ENCODE measurements at places on chromosomes 3 and 15.

GRCh38 chr3:62501289-62501668 is 127.9 kb upstream of the FEZF2 start:
- no peak for DNase-seq

DNA sequence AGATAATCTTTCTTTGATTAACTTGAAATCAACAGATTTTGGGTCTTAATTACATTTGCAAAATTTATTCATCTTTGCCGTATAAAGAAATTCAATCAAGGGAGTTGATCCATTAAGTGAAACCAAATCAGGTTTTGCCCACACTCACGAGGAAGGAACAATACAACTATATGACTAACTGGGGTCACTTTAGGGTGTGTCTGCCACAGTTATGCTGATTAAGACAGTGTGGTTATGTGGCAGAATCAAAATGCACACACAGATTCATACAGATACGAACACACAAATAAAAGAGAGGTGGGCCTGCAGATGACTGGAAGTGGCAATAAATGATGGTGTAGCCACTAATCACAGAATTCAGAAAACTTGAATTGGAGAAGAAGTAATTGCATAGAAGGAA is 543.5 kb downstream of the GABRG3 start:
- DNase-seq = no peak

DNA sequence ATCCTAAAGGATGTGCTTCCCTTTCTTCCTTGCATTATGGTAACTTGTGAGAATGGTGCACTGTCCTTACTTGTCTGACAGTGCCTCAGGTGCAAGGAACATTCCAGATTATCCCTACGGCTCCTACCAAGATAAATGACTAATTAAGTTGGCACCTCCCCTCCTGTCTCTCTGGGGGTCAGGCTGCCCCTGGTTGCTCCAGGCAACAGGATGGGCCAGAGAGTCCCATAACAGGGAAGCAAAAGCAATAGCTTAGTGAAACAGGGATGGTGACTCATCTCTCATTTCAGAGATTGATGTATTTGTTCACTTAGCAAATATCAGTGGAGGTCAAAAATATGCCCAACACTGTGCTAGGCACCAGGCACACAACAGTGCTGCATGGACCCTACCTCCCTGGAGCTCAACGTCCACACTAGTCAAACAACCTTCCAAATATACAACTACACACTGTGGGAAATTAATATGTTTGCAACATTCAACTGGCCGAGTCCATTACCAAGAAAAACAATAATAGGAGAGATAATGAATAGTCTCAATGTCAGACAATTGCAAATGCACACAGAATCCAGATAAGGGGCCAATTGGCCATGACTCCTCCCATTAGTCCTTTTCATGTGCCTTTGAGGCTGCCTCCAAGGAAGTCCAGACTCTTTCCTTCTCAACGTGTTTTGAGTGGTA is 249.0 kb downstream of the TLE3 start:
- no peak for DNase-seq

DNA sequence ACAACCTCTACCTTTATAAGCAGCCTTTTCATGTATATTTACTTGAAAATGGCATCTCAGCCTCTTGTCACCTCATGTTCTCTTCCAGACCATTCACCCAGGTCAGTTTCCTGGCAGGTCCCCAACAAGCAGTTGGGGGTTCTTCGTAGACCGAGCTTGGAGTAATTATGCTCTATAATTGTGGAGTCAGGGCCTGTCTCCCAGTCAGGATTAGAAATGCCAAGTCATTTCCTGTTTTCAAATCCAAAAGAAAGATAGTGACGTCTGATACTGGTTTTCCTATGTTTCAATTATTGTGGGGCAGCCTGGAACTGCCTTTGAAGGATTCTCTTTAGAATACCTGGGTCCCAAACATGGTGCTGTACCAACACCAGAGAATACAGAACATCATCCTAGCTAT is 430.6 kb downstream of the MECOM start:
- no peak for DNase-seq

DNA sequence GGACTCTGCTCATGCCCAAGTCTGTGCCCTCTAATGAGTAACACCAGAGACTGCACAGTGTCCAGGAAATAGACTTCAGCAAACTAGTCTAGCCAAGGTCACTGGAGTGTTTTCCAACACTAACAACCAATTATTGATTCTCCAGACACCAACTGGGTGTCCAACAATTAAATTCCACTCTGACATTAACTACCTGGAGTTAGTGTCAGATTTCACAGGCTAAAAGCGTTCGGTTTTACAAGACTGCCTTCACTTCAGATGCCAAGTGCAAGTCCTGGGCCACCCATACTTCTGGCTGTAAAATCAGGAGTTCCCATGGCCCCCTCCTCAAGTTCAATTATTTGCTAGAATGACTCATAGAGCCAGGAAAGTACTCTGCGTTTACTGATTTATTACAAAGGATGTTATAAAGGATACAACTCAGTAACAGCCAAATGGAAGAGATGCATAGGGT is 20.8 kb upstream of the CFAP161 start:
- no peak for DNase-seq

- no peak for DNase-seq
Measured at GRCh38 chr15:80436511-80437307, 32.5 kb downstream of the ARNT2 start.

- peak; percentile 63 for DNase-seq
Measured at GRCh38 chr15:60326824-60327654, 70.7 kb downstream of the ANXA2 start.
